ENCODE measurements at places on chromosomes 16 and 17.

DNA sequence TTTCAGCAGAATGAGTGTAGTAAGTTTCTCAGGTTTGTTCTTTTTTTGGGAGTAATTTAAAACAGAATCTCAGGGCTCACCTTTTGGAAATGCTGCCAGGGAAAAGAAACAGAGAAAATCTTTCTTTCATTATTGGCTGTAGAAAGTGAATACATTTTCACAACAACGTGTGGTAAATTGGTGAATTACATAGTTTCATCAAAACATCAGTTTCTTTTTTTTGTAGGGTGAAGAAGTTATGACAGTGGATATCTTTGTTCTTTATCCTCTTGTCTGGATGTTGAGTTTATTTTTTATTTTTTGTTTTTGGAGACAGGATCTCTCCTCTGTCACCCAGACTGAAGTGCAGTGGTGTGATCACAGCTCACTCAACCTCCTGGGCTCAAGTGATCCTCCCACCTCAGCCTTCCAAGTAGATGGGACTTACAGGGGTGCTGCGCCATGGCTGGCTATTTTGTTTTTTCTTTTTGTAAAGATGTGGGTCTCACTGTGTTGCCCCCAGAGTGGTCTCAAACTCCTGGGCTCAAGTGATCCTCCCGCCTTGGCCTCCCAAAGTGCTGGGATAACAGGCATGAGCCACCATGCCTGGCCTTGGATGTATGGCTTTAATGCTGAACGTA lies 2.4 kb downstream of the ZNF267 start:
- no peak for DNase-seq

- no peak for DNase-seq
These were observed 20.5 kb downstream of the CNGB1 start for GRCh38 chr16:57950382-57950781.

GRCh38 chr16:12225255-12225654 lies 248.7 kb downstream of the SNX29 start:
- DNase-seq: no peak

GRCh38 chr17:32445074-32445415 lies 735 bp downstream of the PSMD11 start:
- DNase-seq: peak; percentile 63

DNA sequence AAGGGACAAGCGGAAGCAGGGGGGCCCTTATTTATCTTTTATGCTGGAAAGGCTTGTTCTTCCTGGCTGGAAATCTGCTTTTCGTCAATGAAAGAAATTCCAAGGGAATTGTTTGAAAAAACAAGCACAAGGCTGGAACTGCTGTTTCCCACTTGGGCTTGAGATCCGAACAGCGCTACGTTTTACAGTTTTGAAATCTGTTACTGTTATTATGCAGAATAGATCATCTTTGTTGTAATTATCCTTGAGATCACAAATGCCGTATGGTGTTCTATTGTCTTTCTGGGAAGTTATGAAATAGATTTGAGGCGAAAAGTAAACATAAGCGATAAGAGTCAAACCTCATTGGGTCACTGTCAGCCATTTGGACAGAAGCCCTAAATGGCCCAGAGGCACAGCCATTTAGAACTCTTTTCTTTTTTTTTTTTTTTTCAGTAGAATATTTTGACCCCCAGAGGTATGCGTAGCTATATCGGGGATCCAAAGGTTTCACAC lies 223.3 kb downstream of the IRX3 start:
- peak; percentile 41 for DNase-seq

DNA sequence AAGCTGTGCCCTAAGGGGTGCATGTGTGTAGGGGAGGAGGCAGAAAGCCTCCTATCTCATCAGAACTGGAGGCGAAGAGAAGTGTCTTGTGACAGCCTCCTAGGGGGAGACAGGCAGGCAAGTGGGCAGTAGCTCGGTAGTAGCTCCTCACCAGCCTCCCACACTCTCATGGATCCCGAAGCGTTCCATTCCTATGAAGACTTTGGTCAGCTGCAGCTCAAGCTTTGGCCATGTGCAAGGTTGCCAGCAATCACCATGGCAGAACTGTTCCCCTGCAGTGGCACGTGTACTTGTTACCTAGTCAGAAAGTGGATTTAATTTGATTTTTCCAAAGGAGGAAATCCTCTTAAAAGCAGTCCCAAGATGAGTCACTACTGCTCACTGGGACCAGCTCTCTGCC lies 6.7 kb downstream of the MRPL58 start:
- DNase-seq: no peak

DNA sequence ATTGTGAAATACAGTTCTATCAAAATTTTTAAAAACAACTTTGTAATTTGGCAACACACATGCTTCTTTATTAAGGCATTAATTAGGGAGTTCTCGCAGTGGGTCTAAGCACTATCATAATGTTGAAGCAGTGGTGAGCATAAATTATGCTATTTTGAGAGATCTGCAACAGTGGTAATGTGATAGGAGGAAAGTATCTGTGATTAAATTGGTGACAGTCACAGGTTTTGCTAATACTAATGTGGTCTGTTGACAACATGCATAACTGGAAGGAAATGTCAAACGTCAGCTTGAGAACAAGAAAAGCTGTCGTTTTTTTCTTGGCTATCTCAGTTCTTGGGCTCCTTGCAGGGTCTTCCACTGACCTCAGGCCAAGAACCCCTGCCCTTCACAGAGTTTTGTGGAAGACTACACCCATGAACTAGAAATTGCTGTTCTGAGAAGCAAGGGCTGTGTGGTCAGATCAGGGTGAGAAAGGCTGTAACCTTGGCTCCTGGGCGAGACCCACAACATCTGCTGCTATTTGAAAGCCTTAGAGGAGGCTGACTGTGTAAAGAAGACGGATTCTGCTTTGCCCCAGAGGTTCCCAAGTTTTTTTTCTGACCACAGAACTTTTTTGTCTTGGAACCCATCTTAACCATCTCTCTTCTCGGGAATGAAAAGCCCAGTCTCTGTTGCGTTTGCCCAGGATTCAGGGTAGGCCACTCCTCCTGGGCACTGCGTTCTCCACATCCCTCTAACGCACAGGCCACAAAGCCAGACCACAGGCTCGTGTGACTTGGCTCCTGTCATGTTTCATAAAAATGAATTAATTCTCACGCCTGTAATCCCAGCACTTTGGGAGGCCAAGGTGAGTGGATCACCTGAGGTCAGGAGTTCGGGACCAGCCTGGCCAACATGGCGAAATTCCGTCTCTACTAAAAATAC lies 13.9 kb downstream of the ATP2A1 start:
- no peak for DNase-seq

GRCh38 chr17:18933102-18934058 lies 18.6 kb upstream of the SLC5A10 start:
- DNase-seq: no peak
